ENCODE measurements at places on chromosomes 1 and 21.

GRCh38 chr1:112672842-112673241 is 1.6 kb upstream of the MOV10 start:
- DNase-seq: no peak

DNA sequence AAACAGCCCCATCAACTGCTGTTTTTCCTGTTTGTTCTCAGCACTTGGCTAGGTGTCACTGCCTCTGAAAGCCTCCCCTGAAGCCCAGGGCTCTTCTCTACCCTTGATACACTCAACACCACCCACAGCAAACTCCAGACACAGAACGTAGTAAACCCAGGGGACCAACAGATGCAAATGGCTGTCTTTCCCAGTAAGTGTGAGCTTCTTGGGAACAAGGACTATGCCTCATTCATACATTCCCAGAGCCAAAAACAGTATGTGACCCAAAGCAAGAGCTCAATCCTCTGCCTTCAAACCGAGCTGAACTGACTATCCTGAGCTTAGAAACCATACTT is 4.4 kb downstream of the LBR start:
- DNase-seq: no peak

GRCh38 chr1:164602101-164602422 is 43.1 kb downstream of the PBX1 start:
- no peak for DNase-seq

DNA sequence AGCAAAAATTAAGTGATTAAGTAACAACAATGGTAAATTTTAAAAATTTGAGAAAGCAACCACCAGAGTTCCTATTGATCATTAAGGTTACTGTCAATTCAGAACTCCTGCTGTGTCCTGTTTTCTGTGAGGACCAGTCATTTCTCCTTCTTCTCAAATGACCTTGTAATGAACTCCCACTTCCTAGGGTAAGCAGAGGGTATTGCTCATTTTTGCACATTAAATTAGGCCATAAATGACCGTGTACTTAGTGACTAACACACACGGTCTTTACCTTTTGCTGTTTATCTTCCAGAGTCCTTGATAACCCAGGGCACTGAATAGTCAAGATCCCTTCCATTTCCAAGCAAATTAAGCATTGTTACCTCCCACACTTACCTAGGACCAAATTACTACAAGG is 227.5 kb upstream of the LYPLAL1 start:
- no peak for DNase-seq

DNA sequence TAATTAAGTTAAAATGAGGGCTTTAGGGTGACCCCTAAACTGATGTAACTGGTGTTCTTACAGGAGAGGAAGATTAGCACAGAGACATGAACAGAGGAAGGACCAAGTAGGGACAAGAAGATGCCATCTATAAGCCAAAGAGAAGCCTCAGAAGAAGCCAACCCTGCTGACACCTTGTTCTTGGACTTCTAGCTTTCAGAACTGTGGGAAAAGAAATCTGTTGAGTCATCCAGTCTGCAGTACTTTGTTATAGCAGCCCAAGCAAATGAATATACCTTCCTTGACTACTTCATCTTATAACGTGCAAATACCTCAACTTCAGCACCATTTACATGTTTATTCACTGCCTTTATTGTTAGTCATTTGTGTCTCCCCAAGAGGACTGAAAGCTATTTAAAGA is 3.4 kb downstream of the ZBTB21 start:
- no peak for DNase-seq

GRCh38 chr21:45820171-45821091 is 161.1 kb upstream of the COL6A1 start:
- peak; percentile 60 for DNase-seq

DNA sequence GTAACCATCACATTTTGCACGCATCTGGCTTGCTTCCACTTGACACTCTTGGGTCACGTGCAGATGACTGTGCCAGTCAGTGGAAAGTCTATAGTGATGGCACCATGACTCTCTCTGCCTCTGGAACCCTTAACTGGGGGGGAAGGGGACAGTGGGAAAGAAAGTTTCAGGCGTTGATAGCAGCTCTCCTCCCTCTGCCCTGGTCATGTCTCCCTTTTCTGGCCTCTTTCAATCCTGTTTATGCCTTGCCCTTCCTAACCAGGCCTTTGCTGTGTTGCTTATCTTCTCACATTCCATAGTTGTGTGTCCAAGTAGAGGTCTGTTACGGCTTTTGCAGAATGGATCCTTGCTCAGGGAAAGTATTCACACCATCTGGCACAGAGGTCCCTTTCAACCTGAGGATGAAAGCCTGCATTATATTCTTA is 93.5 kb downstream of the NRDC start:
- no peak for DNase-seq

DNA sequence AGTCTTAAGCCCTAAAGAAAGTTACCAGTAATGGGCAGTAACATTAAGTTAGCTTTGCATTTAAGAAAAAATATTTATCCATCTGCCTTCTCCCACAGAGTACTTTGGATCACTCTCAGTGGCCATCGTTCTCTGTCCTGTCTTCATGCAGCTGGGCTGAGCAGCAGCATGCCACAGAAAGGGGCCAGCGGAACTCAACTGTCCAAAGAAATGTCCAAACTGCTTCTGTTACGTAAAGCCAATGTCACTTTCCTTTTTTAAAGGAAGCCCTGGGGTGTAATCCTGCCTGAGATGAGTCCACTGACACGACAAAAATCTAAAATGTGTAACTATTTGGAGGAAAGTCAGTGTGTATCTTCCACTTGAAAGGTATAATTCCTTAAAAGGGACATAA is 291.6 kb downstream of the SMYD3 start:
- DNase-seq: no peak

- peak; percentile 53 for DNase-seq
These were observed 402 bp upstream of the AK4 start for GRCh38 chr1:65147424-65148177.

DNA sequence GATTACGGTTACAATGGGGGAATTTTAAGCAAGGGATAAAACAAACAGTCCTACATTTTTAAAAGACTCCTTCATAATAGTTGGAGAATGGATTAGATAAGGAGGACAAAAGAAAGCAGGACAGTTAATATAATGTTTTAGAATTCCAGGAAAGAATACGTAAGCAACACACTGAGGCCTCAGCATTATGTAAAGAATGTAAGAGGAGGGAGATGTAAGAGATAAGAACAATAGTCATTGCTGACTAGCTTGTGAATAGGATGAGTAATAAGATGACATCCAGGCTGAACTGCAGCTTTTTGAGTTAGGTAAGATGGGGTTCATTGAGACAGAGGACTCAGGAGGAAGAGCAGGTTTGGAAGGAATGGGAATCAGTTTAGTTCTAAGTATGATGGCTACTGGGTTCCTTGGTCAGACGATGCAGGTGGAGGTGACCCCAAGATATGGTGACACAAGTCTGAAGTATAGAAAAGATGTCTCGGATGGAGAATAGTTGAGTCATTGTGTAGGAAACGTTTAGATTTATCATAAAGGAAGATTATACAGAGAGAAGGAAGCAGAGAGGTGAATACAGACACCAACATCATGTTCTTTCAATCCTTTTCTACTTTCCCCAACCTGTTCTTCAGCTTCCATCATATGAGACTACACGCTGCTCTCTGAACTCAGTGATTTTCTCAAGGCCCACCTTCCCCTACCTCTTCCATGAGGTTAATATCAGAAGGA is 372.8 kb downstream of the PTBP2 start:
- DNase-seq: no peak

GRCh38 chr1:78222225-78222959 is 176.6 kb downstream of the GIPC2 start:
- DNase-seq: no peak

- no peak for DNase-seq
These were observed 216.6 kb upstream of the ZP4 start for GRCh38 chr1:238107322-238107721.

GRCh38 chr1:107741242-107741641 is 223.7 kb downstream of the VAV3 start:
- no peak for DNase-seq

GRCh38 chr1:17213782-17214148 is 8.8 kb downstream of the PADI1 start:
- DNase-seq: no peak

- no peak for DNase-seq
These were observed 2.6 kb downstream of the GUK1 start for GRCh38 chr1:228142701-228143136.

- no peak for DNase-seq
These were observed 516.7 kb upstream of the B3GALT2 start for GRCh38 chr1:193703121-193703520.

- no peak for DNase-seq
These were observed 5.9 kb upstream of the TTC22 start for GRCh38 chr1:54806931-54807611.

- no peak for DNase-seq
These were observed 510.1 kb downstream of the PLA2G4A start for GRCh38 chr1:187338762-187339412.

- DNase-seq: peak; percentile 40
These were observed 39.0 kb upstream of the SYNC start for GRCh38 chr1:32741413-32742198.

DNA sequence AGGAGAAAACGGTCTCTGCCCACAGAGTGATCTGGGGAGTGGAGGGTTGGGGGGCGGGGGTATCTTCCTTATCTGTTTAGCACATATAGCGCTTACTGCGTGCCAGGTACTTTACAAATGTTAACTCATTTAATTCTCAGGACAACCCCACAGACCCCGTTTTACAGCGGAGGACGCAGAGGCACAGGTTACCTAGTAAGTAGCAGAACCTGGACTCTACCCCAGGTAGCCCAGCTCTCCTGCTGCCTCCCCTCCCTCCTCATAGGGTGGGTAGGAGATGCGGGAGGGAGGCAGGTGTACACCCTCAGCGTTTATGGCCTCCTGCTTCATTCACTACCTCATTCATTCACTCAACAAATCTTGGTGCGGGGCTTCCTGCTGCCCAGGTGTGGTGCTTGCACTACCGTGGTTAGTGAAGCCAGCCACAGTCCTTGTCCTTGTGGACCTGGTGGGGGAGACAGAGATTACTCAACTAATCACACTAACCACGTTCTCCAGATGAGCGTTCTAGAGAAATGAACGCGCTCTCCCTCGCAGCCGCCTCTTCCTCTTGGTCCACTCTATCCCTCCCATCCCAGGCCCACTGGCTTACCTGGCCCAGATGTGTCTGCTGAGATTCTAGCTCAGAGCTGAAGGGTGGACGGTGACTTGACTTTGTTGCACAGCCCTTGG is 102.0 kb downstream of the IER5 start:
- no peak for DNase-seq

DNA sequence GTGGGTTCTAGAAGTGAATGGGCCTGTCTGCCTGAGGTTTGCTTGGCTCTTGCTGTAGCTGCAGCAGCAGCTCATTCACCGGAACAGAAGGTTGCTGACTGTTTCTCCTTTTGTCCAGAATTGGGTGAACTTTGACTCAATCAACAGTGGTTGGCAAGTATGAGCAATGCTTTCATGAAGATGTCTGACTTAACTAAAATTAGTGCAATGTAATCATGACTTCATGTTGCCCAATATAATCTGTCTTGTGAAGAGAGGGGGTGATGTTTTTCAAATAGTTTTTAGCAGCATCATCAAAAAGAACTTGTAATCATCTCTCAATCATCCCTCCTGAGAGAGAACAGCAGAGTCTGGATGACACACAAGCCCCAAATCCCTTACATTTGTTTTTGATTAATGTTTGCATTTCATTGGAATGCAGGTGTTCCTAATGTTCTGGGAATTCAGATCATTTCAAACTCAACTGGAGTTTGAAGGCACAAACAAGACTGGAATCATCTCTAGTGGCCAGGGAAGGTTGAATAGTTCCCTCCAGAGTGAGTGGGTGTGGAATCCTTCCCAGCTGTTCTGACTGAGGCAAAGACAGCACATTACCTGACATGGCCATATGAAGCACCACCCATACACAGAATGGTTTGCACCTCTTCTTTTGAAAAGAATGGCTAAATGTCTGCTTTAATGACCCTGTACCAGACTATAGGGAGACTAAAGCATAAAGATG is 82.9 kb downstream of the HLX start:
- no peak for DNase-seq

GRCh38 chr1:20166051-20166450 is 19.8 kb upstream of the UBXN10 start:
- no peak for DNase-seq

DNA sequence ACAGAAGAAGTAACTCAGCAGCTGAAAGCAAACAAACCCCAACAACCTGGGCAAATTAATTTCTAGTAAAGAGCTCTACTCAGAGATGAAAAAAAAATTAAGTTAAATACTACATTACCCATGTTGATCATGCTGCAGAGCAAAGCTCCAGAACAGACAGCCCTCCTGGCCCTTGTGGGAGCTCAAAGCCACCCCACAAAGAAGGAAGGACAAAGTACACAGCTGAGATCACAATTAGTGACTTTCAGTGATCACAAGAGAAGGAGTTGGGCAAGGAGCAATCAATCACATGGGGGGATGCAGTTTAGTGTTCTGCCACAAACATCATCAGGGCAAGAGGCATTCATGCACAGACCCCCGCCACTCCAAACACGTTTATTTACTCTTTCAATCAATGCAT is 114.2 kb downstream of the DAB1 start:
- DNase-seq: no peak

DNA sequence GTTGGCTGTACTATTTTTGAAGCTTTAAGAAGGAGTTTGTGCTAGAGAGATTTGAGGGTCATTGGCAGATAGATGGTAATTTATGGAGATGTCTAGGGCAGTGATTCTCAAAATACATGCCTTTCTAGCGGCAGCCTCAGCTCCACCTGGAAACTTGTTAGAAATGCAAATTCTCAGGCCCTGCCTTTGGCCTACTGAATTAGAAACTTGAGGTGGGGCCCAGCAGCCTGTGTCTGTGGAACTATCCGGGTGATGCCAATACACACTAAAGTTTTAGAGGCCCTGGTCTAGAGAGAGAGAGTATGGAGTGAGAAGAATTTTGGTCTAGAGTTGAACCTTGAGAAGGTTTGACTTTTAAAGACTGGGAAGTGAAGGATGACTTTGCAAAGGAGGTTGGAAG is 82.5 kb downstream of the CDC14A start:
- no peak for DNase-seq

GRCh38 chr1:64877598-64877997 is 88.8 kb downstream of the JAK1 start:
- DNase-seq: no peak

DNA sequence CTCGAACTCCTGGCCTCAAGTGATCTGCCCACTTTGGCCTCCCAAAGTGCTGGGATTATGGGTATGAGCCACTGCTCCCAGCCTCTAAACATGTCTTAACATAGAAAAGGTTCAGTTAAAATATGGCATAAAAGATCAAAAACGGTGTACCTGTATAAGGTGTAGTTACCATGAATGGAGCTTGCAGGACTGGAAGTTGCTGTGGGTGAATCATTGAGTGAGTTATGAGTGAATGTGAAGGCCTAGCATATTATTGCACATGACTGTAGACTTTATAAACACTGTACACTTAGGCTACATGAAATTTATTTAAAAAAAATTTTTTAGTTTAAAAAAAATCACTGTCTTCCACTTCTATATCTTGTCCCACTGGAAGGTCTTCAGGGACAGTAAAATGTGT is 15.7 kb downstream of the ABCD3 start:
- DNase-seq: no peak

- DNase-seq: no peak
These were observed 26.4 kb downstream of the USP48 start for GRCh38 chr1:21756393-21757089.
